ENCODE measurements at places on chromosomes 4 and X.

DNA sequence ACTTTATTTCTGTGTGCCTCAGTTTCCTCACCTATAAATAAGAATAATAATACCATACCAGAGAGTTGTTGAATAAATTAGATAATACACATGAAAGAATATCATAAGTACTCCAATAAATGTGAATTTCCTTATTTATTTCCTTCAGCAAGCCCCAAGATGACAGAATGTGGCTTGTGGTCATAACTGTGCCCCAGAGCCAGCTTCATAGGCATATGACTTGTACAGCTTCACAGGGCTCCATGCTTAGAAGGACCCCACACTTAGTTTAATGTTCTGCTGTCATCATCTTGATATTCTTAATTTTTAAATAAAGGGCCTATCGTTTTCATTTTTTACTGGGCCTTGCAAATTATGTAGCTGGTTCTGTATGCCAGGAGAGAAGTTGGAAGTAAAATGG, 25.3 kb downstream of the VSIG4 start:
- no peak for DNase-seq

GRCh38 chrX:37594755-37595382, 23.4 kb downstream of the LANCL3 start:
- DNase-seq, result no peak

DNA sequence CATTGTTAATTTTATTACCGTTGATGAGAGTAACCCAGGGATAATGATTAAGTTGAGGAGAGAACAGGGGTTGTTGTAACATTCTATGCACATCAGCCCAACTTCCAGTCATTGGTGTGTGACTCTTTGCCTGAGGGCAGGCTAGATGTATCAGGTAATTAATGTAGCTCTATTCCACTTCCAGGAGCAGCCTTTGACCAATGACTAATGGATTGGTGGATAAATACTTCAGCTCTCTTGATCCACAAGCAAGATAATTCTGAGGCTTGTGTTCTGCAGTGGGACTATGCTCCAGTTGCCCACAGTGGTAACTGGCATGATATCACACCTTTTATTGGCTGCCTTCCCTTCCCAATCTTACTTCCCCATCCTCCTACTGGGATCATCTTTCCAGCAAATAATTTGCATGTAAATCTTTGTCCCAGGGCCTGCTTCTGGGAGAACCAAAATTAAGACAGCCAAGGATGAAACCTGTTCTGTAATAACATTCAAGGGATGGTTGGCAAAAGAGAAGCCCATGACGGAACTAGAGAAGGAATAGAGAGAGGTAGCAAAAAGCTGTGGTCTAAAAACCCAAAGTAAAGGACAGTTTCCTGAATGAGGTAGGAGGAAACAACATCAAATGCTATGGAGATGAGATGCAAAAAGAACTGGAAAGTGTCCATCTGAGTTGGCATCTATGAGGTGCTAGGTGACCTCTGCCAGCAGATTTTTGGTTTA, 241.4 kb upstream of the RPS6KA3 start:
- DNase-seq, result no peak

DNA sequence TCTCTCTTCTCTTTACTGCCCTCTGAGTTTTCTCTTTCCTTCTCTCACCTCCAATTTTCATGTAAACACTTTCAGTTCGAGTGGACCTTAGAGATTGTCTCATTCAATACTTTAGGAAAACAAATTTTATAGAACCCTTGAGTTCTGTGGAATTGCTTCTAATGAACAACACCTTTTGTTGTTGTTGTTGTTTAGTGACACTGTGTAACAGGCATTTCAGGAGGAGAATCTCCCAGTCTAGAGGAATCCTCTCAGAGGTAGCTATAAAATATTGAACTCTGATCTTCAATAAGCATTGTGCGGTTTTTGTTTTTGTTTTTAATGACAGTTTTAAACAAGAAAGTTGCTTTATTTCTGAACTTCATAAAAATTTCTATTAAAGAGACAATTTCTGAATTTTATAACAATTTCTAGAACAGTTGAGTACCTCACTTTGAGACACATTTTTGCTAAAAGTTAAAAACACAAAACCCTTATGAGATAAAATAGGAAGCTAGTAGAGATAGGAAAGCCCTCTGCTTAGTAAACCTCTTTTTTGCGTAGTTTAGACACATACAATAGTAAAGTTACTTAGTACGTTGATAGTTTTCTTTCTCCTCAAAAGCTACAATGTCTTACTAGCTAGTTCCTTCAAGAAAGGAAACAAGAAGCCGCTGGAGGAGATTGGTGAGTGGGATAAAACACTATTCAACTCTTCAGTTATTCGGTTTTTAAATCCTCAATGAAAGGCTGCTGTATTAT, 38.8 kb downstream of the CLCN3 start:
- DNase-seq, result no peak

GRCh38 chr4:74315376-74315775, 7.1 kb downstream of the EPGN start:
- DNase-seq, result no peak

DNA sequence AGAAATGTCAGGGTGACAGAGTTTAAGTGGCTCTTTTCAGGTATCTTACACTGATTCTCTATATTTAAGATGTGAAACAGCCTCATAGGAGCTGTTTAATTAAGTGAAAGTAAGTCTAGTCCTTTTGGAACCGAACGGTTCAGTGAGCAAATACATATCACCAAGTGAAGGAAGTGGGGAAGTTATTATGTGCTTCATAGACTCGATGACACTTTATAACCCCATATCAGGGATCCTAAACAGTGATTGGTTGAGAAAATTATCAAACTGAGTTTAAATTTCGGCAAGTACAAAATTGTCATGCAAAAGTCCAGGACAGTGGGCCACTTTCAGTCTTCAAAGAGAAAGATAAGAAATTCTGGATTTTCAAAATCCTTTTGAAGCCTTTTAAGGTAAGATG, at the start of gene DSPP:
TSS of gene DSPP (plus strand) at position 301 of the 400 bp plus-strand sequence. CDS start 2,380 bp downstream, outside the sequence.
- no peak for DNase-seq

DNA sequence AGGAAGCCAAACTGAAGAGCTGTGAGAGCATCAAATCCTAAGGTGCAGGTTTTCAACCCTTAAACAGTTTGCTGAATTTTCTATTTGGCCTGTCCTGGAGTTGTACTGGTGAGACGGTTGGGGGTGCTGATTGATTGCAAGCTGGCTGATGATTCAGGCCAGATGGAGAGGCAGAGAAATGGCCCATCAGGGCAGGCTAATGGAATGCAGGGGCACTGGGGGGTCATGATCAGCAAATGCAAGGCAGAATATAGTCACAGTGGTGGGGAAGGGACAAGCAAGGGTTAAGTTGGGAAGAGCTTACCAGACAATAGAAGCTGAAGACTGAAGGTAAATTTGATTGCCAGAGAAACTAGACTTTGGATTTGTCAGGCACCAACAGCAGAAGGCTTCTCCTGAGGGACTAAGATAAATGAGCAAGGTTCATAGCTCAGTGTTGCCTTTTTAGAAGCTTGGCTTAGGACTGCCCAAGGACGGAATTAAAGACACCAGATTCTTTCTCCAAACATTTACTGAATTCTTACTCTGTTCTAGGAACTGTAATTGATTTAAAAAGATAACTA, 4.3 kb upstream of the AADAT start:
- DNase-seq, result no peak

- DNase-seq, result no peak
Measured at GRCh38 chrX:20523626-20524312, 257.1 kb upstream of the RPS6KA3 start.

DNA sequence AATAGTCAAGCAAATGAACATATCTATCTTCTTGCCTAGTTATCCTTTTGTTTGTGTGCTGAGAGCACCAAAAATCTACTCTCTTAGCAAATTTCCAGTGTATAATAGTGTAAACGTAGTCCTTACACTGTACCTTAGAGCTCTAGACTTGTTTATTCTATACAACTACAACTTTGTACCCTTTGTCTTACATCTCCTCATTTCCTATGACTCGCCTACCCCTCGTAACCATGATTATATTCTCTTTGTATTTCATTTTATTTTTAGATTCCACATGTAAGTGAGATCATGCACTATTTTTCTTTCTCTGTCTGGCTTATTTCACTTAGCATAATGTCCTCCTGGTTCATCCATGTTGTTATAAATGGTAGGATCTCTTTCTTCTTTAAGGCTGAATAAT, 37.6 kb downstream of the MAGEB5 start:
- DNase-seq, result no peak

- no peak for DNase-seq
Measured at GRCh38 chr4:71272976-71273375, 65.8 kb upstream of the SLC4A4 start.
